NCI-H2081 treated with DMSO at 0.1 percent for 48 hours (cell line): ENCODE measurements at places on chromosomes 1 and 21.

GRCh38 chr21:35189077-35189863 is 140.2 kb upstream of the RUNX1 start:
- DNase-seq: no peak

- no peak for DNase-seq
Observed at GRCh38 chr1:92516574-92516973, 29.8 kb upstream of the GFI1 start.

- DNase-seq: no peak
Observed at GRCh38 chr1:76186554-76187170, 112.1 kb downstream of the ST6GALNAC3 start.

DNA sequence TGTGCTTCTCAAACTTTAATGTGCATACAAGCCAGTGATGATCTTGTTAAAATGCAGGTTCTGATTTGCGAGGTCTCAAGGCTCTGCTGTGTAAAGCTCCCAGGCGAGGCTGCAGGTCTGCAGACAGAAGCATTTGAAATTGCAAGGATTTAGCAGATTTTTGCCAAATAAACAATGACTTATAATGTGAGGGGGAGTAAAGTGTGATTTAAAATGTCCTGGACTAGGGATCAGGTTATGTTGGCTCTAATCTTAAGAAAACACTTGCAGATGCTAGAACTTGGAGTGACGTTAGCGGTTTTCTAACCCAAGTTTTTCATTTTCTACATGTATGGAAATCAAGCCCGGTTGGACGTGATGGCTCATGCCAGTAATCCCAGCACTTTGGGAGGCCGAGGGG is 16.2 kb upstream of the ACTN2 start:
- no peak for DNase-seq

DNA sequence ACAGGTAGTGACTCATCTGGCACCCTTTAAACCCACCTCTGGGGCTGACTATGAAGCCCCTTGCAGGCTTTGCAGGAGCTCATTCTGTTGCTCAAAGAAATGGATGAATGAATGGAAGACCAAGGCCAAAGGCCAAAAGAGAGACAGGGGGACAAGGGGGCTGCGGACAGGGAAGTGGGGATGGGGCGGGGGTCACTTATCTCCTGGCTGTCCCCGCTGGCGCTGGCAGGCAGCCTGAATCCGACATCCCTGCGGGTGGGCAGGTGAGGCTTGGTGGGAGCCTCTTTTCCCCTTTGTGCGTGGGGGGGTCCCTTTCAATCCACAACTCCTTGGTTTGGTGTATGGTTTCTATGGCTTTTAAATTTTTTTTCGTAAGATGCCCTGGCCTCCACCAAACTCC is 239.6 kb upstream of the C1orf174 start:
- no peak for DNase-seq
